ENCODE measurements at places on chromosomes 3 and 15. TPM values are rescaled to one million over a fixed set of nuclear protein-coding genes. Genes with fewer than 3 reads are reported as not detected.

The CSPG4 gene
- total RNA-seq = 4.5 TPM

The GOLGA8J gene
- total RNA-seq = not detected

The DUOX1 gene
- not detected for total RNA-seq

The PPP2R3A gene
- 36.3 TPM for total RNA-seq

The TNFAIP8L3 gene
- total RNA-seq = 2.9 TPM

The PP2D1 gene
- not detected for total RNA-seq

The DUOXA1 gene
- not detected for total RNA-seq

The SHQ1 gene
- total RNA-seq = 15.9 TPM

GRCh38 chr3:39757307-39757706 is 52.1 kb upstream of the MYRIP start:
- DNase-seq = no peak

GRCh38 chr15:63063164-63063756 is 20.7 kb downstream of the TPM1 start:
- DNase-seq = no peak

DNA sequence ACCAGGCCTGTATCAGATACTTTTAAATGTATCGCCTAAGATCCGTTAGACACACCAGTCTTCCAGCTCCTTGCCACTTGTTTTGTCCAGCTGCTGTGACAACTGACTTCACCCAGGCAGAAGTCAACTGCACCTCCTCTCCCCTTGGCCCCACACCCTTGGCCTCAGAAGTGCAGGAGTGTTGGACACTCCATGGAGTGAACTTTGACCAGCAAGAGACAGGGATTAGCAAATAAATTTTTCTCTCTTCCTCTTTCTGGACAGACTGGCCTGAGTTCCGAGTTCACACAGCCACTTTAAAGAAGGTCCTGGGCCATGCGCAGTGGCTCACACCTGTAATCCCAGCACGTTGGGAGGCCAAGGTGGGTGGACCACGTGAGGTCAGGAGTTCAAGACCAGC is 2.9 kb upstream of the CLN6 start:
- no peak for DNase-seq

DNA sequence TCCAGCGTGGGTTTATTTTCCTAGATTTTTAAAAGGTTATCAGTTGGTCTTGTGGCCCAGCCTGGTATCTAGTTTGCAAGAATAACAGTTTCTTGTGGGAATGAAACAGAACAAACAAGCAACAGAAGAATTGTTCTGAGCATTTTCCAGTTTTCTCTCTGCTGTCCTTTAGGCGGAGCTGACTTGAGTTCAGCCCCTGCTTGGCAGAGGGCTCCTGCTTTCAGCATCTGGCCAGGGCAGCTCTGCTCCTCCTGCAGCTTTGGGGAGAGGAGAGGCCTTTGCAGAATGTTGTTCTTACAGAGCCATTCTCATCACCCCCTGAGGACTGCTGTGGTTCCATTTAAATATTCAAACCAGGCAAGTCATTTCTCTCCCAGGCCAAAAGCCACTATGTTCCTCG is 117.7 kb downstream of the ALDH1A2 start:
- no peak for DNase-seq

- no peak for DNase-seq
Observed at GRCh38 chr3:150302246-150302645, 105.9 kb upstream of the TSC22D2 start.

DNA sequence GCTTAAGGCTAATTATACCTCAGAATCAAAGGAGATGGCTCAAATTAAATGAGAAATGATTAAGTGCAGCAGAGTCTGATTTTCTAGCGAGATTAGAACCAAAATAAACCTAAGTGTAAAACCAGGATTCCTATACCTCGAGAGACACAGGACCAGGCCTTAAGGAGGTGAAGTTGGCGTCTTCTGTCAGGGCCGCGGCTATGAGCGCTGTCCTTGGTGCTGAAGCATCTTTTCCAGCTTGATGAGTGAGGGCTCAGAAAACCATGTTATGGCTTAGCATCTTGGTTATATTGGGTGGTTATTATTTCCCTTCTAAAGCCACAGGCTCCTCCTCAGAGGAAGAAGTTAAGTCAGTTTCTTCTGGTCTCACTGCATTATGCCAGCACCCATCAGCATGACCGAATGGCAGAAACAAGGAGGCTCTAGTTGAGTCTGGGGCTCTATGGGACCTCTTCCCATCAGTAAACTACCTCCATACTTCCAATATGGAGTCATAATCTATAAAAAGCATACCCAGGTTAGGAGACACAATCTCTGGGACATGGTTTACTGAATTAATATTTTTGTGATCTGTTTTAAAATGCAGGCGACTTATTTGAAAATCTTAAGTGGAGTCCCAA is 120.1 kb upstream of the NMNAT3 start:
- no peak for DNase-seq

DNA sequence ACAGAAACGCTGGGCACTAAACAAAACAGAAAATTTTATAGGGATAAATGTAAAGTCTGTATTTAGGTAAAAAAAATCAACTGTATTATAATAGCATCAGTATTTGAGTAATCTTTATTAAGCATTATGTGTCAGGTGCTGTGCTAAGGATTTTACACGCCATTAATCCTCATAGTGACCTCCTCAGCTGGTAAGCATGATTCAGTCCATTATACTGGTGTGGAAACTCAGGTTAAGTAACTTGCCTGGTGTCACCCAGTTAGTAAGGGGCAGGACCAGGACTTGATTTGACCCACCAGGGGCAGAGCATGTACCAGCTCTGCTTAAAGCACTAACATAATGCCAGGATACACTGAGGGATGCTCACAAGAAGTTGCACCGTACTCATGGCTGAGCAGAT is 4.8 kb downstream of the MYO5C start:
- no peak for DNase-seq

DNA sequence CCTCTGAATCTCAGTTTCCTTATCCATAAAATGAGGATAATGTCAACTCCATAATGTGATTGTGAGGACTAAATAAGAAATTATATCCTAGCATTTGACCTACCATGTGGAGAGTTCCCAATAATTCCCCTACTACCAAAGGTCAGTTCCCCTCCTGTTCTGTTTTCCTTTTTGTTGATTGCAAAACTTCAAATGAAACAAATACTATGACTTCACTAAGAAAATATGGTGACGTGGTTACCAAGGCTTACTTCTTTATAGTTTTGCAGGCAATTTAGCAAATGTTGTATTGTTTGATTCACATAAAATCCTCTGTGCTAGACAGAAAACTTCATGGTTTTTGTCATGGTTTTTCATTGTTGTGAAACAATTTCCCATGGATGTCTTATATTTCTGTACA is 153.8 kb upstream of the RORA start:
- DNase-seq = no peak

GRCh38 chr3:114418107-114418506 is 124.3 kb downstream of the TIGIT start:
- no peak for DNase-seq

DNA sequence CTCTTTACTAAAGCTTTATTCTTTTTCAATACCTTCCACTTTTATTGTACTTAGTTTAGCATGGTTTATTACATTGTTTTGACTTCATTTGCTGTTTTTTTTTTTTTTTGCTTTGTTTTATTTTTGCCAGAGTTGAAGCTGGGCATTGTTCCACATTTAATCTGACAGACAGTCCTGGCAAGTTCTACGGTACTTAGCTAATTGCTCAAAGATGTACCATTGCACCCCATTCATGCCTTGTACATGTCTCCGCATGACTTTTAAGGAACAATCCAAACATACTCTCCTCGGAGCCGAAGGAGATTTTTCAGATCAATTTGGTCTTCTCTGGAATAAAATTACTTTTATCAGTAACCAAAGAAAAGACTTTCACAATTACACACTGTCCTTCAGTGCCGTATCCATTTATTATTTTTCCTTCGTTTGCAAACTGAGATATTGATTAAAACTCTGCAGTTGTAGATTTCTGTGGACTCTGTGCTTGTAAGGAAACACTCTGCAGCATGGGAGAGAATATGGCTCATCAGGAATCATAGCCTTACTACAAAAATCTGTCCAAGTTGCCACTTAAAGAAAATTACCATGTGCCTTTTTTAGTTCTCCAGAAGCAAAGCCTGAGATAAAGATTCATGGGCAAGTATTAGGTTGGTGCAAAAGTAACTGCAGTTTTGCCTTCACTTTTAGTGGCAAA is 952.0 kb downstream of the AGBL1 start:
- DNase-seq = no peak

- no peak for DNase-seq
Observed at GRCh38 chr3:190097617-190098016, 23.1 kb downstream of the P3H2 start.

DNA sequence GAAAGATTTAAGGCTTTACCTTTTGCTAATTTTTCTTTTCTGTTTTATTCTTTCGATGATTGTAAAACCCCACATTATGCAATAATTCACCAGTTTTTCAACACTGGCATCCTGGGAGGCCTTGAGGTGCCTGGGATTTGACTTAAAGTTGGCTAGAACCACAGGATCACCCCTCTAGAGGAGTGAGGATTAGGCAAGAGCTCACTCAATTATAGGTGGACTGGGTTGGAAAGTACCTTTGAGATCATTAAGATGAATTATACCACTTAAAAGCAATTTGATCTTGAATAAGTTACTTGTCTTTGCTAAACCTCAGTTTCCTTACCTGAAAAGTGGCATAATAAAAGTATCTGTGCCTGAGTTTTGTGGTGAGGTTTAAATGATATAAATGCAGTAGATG is 212.8 kb upstream of the TPRG1 start:
- no peak for DNase-seq

DNA sequence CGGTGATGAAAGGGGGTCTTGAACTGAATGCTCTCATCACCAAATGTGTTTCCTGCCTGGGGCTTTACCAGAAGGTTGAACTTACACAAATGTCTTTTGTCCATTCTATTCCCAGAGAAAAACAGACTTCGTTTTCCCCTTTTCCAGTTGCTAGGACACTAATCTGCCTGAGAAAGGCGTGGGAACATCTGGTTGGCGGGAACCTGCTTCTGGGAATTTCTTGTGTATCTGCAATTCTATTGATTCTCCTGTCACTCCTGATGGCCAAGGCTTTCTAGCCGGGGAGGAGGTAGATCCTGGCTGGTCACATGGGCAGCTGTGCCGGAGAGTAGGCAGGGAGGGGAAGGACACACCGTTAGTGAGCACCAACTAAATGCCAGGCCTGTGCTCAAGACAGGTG is 31.1 kb upstream of the CCDC174 start:
- DNase-seq = no peak

- DNase-seq = no peak
Observed at GRCh38 chr15:89034305-89034704, 54.0 kb upstream of the ABHD2 start.

- no peak for DNase-seq
Observed at GRCh38 chr3:62203561-62203960, 169.8 kb downstream of the FEZF2 start.

DNA sequence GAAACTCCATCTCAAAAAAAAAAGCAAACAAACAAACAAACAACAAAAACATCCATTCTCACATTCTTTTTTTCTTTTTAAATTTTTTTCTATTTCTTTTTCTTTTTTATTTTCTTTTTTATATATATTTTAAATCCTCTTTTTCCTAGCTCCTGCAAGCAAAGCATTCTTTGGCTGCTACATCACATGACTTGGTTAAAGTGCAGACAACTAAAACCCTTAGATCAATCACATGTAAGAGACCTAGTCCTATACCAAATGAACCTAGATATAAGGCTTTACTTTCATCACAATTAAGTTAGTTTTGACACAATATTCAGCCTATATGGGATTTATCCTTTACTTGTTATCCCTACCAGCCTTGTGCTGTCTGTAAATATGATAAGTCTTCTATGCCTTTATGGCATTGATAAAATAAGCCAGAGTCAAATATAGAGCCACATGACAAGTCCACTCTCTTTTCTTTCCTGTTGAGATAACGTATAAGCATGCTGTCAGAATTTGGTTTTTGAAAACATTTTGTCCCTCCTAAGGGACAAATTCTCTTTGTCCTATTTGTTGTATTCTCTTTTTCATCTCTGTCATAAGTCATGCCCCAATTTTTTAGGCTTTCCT is 11.3 kb downstream of the UBR1 start:
- no peak for DNase-seq

GRCh38 chr3:71035314-71035713 is 548.2 kb downstream of the FOXP1 start:
- no peak for DNase-seq

- no peak for DNase-seq
Observed at GRCh38 chr15:70121624-70122302, 24.0 kb upstream of the TLE3 start.

DNA sequence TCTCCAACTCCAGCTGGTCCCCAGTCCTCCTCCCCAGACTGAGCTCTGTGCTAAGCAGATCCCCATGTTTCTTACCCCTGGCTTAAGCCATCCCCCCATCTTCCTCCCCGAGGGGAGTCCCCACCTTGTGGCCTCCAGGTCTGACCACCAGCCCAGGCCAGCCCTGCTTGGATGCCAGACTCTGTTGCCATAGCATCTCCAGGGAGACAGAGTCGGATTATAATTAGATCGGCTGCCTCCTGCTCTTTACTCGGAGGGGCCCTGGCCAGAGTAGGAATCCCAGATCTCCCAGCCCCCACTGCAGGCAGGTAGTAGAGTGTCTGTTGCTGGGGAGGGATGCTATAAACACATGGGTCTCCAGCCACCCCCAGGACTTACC is 2.4 kb downstream of the KLHDC8B start:
- DNase-seq = no peak

DNA sequence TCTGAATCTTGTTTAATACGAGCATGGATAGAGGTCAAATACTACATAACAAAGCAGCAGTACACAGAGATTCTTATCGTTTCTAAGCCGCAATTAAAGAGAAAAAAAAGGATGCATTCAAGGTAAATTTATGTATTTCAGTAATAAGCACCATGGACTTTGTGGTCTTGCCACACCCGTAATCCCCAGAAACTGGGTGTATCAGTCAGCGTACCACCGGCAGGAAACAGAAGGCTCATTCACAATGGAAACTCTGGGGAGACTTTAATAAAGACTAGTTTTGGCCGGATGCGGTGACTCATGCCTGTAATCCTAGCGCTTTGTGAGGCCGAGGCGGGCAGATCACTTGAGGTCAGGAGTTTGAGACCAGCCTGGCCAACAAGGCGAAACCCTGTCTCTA is 81.9 kb upstream of the ZNF280D start:
- no peak for DNase-seq

- DNase-seq = no peak
Observed at GRCh38 chr3:25566358-25566920, 98.3 kb downstream of the TOP2B start.

DNA sequence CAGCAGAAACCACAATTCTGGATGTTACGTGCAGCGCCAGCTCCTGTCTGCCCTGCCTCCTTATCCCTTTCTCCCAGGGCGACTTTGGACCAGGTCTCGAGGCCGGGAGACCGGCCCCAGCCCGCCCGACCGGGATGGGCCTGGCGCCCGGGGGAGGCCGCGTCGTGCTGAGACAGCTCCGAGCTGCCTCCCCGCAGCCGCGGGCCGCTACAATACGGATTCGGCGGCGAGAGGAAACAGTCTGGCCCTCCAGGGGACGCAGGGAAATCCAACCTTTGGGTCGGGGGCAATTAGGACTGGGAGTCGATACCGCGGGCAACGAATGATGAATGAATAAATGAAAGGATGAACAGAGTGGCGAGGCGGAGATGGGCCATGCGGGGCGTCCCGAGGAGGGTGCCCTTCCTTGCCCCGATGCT is 537 bp downstream of the GRAMD2A start:
- DNase-seq = no peak

Data from frontal cortex (tissue), 4 donors.